ENCODE measurements at places on chromosomes 3 and 15.

GRCh38 chr3:192516820-192517219 is 210.5 kb downstream of the FGF12 start:
- DNase-seq, result no peak

DNA sequence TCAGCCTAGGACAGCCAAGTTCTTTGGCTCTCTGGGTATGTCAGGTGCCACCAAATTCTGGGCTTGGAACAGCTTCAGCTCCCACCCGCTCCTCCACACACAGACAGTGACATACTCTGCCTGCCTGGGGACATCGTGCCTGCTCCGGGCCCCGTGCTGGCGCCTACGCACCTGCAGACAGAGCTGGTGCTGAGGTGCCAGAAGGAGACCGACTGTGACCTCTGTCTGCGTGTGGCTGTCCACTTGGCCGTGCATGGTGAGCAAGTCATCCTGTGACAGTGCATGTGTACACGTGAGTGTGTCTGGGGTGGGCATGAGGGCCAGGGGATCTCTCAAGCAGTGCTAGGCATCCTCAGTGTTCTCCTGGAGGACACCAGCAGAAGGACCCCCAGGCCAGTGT is 922 bp downstream of the IL17RC start:
- DNase-seq, result no peak

- no peak for DNase-seq
Observed at GRCh38 chr3:105866656-105867653, 1.9 kb downstream of the CBLB start.

DNA sequence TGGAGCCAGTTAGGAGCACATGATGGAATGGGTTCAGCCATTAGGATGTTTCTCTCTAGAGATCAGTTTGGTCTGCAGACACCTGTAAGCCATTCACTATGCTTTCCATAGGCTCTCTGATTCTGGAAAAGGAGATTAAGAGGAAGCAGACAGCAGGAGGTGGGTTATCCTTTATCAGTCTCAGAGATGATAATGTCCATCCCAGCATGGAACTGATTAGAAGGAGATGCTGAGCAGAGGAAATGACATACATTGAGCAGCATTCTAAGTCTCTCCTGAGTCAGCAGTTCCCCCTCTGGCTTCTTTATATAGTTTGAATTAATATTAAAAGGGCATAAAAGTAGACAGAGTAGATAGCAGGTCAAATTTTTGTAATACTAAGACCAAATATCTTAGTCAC is 591.1 kb downstream of the GBE1 start:
- DNase-seq, result no peak

DNA sequence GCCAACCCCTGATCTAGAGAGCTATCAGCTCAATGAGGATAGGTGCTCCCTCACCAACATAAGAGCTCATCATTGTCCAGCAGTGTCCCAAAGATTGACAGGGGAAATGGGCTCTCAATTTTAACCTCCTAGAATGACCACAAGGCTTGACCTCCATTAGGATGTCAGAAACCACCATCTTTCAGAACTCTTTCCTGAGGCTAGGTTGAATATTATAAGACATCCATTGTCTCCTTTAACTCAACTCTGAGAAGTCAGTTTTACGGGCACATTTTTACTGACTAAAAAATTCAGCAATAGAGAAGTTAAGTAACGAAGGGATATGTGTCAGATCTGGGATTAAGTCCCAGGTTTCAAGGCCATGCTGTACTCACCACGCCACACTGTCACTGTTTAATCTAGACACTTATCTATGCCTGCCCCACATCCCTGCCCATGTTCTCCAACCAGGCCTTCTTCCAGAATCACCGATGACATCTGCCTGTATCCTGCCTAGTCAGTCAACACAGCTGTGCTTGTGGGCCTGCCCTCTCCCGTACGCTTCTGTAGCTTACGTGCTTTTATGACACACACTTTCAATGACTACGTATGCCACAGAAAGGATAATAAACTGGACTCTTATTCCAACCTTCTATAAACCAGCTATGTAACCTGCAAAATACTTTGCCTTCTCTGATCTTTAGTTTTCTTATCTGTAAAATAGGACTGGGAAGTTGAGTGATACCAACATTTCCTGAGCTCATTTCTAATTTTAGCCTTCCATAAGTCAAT is 17.1 kb upstream of the MUC13 start:
- no peak for DNase-seq

All from SW 1271 (cell line).